ENCODE measurements at places on chromosomes 3 and 15.

- DNase-seq: no peak
Observed at GRCh38 chr3:128681369-128681829, 30.8 kb upstream of the RPN1 start.

- no peak for DNase-seq
Observed at GRCh38 chr3:141255846-141256261, 24.2 kb downstream of the PXYLP1 start.

GRCh38 chr15:85402195-85402881 is 21.9 kb downstream of the AKAP13 start:
- peak; percentile 41 for DNase-seq

- DNase-seq: no peak
Observed at GRCh38 chr3:172203522-172204258, 164.3 kb downstream of the FNDC3B start.

GRCh38 chr3:28980631-28981030 is 300.2 kb upstream of the RBMS3 start:
- no peak for DNase-seq

- no peak for DNase-seq
Observed at GRCh38 chr15:72962054-72962702, 90.1 kb upstream of the NEO1 start.

- DNase-seq: no peak
Observed at GRCh38 chr15:64072812-64073211, 20.8 kb downstream of the CIAO2A start.

DNA sequence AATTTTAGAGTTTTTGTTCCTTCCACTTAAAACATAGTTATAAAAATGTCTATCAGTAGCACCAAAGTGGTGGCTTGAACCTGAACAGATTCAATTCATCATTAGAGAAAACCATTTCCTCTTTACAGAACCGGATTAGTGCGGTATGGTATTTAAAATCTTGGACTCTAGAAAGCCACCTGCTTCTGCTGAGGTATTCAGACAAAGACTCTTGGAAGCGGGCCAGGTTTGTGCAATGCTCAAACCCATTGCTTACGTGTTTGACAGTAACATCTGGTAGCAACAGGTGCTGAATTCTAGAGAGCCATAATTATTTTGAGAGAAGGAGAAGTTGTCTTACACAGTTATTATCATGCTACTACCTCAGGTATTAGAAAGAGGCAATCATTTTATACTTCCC is 290.5 kb downstream of the NAALADL2 start:
- peak; percentile 16 for DNase-seq

DNA sequence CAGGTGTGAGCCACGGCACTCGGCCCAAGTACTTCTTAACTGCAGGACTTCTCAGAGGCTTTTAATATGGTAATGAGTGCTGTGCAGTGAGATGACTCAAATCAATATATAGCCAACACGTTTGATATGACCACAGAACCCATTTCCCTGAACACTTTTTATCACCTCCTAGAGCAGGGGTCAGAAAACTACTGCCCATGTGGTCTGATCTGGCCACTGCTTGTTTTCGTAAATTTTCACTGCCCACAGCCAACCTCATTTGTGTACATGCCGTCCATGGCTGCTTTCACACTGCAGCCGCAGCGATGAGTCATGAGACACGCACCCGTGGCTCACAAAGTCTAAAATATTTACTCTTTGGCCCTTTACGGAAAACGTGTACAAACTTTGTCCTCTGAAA is 179.2 kb downstream of the RORA start:
- no peak for DNase-seq

DNA sequence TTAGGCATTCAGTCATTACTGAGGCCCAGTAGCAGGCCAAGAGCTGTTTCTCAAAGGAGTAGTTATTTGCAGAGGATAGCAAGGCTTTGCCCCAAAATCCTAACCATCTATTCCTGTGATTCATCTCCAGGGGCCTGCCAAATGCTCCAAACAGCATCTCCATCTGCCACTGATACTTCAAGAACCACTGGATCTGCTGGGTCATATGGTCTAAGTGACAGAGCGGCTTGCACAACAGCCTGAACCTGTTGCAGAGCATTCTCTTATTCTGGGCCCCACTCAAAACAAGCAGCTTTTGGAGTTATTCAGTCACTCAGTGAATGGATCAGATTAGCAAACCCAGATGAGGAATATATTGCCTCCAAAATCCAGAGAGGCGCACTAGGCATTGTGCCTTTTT is 68.8 kb upstream of the ALDH1A3 start:
- DNase-seq: no peak

GRCh38 chr3:9452417-9452816 is 55.0 kb downstream of the SETD5 start:
- no peak for DNase-seq

- no peak for DNase-seq
Observed at GRCh38 chr3:33900809-33901505, 102.5 kb downstream of the PDCD6IP start.

DNA sequence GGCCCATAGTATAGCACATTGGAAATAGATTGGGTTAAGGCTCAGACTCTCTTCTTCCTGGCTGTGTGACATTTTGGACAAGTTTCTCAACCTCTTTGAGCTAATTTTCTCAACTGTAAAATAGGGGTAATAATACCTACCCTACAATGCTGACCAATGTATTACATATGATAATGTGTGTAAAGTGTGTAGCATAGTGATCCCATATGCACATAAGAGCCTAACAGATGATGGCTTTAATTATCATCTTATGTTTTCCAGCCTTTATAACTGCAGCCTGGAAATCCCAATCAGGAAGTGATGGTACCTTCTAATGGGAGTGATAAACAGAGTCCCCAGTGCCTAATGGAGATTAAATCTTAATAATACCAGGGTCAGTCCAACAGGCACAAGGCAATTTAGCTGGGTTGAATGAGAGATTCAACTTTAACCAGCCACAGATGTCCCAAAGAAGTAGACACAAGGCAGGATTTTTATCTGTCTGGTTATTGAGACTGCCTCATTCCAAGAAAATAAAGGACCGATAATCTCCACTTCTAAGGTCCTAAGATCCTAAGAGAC is 12.0 kb downstream of the ADAMTS9 start:
- no peak for DNase-seq

- no peak for DNase-seq
Observed at GRCh38 chr15:33311312-33311971, 675 bp downstream of the RYR3 start.

DNA sequence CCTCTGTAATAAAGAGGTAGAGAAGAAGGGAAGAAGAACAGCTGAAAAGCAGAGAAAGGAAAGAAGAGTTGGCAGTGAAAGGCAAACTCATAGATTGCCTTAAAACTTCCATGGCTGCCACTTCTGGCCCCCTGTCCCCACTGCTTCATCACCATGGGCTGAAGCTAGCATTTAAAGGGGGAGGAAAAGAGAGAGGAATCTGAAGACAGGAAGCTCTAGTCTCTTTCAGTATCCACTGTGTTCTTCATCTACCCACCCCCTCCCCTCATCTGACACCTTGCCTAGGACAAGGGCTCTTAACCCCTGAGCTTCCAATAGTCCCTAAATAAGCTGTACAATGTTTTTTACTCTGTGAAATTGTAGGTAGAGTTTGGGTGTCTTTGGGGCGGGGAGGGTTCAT is 60.6 kb downstream of the ALCAM start:
- DNase-seq: no peak

GRCh38 chr15:99440551-99441443 is 125.0 kb upstream of the MEF2A start:
- DNase-seq: no peak

DNA sequence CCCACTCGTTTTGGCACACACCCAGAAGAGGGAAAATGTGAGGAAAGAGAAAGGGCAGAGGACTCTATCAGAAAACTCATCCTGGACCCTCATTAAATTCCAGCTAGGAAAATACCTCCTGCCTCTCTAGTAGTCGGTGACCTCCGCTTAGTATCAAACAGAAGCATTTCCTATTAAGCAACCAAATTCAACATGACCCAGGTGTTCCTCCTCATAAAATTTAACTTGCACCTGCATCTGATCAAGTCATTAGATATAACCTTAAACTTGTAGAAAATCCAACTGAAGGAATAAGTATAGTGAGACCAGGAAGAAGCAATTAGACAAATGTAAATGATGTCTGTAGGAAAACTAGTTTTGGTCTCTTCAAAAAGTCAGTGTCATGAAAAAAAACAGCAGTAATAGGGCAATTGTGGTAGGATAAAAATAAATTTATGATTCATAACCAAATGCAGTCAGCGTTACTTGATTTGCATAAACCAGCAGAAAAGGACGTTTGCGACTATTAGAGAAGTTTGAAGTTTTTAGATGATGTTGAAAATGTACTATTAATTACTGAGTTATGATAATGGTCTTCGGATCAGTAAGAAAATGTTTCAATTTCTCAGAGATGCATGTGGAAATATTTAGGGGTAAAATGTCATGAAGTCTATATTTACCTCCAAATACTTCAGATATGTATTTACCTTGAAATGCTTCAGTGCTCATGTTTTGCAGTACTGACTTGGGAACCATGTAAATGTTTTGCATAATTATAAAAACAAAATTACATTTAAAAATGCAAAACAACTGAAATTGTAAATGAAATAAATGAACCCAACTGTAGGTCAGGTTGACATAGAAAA is 44.6 kb downstream of the LDHAL6B start:
- peak; percentile 48 for DNase-seq

DNA sequence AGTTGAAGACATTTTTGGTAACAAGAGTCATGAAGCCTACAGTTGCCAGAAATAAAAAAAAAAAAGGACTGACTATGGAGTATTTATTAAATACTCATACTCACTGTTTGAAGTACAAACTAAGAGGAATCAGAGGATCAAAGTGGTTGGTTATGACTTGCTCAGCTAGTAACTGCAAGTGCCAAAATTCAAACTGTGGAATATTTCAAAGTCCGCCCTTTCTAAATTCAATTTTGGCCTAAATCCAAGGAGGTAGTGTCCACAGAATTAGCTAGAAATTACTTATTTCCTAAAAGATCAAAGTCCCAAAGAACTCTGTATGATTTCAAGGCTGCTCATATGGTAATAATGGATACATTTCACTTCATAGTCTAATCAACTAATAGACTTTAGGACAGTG is 274.5 kb downstream of the ZBTB20 start:
- no peak for DNase-seq

DNA sequence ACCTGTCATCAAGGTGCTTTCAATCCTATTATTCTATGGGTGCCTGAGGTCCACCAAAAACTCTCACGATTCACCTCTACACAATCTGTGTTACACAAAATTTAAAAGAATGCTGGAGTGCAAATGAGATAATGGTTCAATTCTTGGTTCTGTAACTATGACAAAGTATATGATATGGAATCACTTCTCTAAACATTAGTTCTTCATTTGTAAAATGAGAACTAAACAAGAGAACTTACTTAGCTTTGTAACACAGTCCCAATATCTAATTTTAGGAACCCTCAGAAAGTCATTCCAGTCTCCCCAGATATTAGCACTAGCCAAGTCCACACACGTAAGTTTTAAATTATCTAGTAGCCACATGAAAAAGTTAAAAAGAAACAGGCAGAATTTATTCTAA is 111.5 kb downstream of the TBL1XR1 start:
- DNase-seq: no peak

- no peak for DNase-seq
Observed at GRCh38 chr3:156547637-156548036, 7.3 kb downstream of the SSR3 start.

DNA sequence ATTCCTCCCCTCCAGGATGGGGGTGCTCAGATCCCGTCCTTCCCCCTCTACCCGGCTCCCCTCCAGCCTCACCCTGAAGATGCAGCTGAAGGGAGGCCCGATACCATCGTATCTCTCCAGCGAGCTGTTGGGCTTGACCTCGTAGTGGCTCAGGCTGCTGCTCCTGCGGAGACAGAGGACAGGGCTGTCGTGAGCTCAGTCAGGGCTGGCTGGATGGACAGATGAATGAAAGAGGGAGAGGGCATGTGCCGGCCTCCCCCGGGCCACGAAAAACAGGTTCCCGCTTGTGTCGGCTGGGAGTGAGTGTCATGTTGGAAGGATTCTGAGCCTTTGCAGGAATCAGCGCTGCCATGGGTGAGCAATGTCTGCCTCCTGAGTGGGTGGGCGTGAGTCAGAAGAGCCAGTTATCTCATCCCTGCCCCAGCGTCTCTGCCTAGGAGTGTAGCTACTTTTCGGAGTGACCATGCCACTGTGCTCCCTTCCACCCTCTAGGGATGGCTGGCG is 35.2 kb downstream of the FEM1B start:
- no peak for DNase-seq

- DNase-seq: no peak
Observed at GRCh38 chr3:135621184-135621920, 344.2 kb upstream of the PPP2R3A start.

DNA sequence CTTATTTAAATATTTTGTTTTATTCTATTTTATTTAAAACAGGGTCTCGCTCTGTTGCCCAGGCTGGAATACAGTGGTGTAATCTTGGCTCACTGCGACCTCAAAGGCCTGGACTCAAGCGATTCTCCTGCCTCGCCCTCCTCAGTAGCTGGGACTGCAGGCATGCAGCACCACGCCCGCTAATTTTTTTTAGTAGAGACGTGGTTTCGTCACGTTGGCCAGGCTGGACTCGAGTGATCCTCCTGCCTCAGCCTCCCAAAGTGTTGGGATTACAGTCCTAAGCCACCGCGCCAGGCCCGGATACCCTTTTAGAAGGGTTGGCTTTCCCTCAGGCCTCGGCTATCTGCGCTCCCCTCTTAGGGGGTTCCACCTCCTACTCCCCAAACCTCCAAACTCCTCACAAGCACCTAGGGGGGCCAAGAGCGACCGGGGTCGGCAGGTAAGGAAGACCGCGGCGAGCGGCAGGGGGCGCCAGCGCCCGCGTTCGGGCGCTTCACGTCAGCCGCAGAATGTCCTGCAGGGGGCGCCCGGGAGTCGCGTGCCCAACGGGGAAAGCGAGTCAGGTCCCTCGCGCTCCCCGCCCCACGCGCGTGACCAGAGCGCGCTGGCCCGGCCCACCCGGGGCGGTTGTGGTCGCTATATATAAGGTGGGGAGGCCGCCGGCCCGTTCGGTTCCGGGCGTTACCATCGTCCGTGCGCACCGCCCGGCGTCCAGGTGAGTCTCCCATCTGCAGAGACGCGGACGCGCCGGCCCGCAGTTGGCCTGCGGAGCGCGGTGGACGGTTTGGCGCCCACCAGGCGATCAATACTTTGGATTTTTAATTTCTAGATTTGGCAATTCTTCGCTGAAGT is 51.8 kb upstream of the GATM start:
- peak; percentile 53 for DNase-seq
